ENCODE measurements at places on chromosomes 7 and 10.

GRCh38 chr10:103605359-103606096 is 112.0 kb downstream of the NEURL1 start:
- DNase-seq: no peak

GRCh38 chr10:97163181-97163580 is 22.6 kb downstream of the SLIT1 start:
- DNase-seq: no peak

DNA sequence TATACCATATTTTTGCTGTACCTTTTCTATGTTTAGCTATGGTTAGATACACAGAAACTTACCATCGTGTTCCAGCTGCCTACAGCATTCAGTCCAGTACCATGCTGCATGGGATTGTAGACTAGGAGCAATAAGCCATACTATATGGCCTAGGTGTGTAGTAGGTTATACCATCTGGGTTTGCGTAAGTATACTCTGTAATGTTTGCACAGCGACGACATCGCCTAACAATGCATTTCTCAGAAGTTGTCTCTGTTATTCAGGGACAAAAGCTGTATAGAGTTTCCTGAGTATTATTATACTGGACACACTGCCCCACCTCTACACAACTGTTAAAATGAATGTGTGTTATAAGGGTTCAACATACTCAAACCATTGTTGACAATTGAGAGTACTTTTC is 93.8 kb upstream of the MKI67 start:
- no peak for DNase-seq

DNA sequence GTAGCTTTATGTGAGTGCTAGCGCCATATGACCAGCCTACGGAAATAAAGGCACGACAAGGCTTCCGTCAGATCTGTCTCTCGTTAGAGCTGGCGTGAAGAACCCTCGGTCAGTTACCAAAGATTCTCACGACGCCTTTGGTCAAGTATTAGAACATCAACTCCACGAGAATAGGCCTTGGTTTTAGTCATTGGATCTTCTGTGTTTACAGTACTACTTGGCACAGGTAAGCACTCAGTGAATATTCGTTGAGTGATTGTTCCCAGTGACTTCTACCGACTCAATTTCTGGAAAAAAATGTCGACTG is 316 bp downstream of the RBM48 start:
- no peak for DNase-seq

- no peak for DNase-seq
Observed at GRCh38 chr7:128932862-128933179, 4.9 kb upstream of the IRF5 start.
